CD4-positive, CD25-positive, alpha-beta regulatory T cell (primary cell): ENCODE measurements at places on chromosomes 11 and 22. TPM values are rescaled to one million over a fixed set of nuclear protein-coding genes. Genes with fewer than 3 reads are reported as not detected.

Gene DNAJB7
- total RNA-seq = not detected

- peaks cover 69% of the 10 kb centered on the region for H3K36me3 ChIP-seq
- H3K4me3 ChIP-seq = no peak overlapping the region
- no peaks in the 10 kb centered on the region for H3K27me3 ChIP-seq
These were observed 46.7 kb upstream of the CTTN start for GRCh38 chr11:70351646-70352045.

GRCh38 chr11:108622341-108622740 is 28.8 kb upstream of the EXPH5 start:
- no peak for DNase-seq
- no peaks in the 10 kb centered on the region for H3K36me3 ChIP-seq
- peaks cover 17% of the 10 kb centered on the region for H3K27me3 ChIP-seq
- no peaks in the 10 kb centered on the region for H3K4me1 ChIP-seq

Gene ST14
- not detected for total RNA-seq

DNA sequence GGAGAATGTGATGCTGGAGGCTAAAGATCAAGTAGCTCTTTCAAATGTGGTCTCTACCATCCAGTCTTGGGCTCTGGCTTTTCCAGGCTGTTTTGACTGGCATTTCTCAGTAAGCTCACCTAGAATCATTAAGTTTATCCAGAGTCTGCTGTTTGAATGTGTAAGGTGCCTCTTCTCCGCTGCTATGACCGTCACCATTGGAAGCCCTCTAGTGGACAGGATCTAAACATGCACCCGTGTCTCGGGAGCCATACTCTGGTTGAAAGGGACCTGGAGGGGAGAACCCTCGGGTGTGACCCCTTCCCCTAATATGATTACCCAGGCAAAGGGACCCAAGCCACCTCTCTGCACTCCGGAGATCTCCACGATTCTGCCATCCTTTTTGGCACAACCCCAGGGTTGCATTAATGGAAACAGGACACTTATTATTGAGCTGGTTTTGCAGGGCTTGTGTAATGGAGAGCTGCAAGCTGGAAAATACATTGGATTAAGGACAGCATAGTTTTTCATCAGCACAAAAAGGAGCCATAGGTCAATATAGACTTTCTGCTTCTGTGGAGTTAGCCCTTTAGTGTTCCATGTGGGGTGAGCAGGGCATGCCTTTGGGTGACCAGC is 191.0 kb upstream of the LARGE1 start:
- H3K4me3 ChIP-seq = no peak overlapping the region
- no peaks in the 10 kb centered on the region for H3K27me3 ChIP-seq
- no peaks in the 10 kb centered on the region for H3K4me1 ChIP-seq
- H3K27ac ChIP-seq = no peak overlapping the region
- H3K36me3 ChIP-seq = no peaks in the 10 kb centered on the region

DNA sequence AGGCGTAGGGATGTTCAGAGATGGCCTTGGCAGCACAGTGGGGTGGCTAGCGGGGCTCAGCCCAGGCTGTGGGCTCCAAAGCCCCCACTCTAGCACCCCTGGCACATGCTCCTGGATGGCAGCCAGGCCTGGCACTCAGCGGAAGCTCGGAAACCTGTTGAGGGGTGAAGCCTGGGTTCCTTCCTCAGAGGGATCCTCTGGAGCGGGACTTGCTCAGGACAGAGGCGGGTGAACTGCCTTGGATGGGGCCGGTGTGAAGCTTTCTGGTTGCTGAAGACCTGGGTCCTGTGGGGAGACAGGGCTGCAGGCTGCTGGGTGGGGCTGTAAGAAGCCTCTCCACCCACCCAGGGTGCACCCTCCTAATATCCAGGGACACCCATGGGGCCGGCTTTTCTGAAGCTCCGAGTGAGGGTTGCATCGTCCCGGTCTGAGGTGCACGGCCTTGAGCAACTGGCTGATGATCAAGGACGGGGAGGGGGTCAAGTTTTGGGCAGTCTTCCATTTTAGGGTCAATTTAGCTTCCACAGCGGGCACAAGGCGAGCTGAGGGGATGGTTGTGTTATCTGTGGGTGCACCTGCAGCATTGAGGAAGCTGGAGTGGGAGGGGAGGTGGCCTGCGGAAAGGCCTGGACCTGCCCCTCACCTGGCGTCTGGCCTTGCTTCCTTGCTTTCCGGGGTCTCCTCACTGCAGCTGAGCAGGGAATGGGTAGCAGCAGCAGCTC is 5.2 kb downstream of the MRGPRE start:
- no peak overlapping the region for H3K27ac ChIP-seq
- no peaks in the 10 kb centered on the region for H3K36me3 ChIP-seq
- H3K4me3 ChIP-seq = no peak overlapping the region

DNA sequence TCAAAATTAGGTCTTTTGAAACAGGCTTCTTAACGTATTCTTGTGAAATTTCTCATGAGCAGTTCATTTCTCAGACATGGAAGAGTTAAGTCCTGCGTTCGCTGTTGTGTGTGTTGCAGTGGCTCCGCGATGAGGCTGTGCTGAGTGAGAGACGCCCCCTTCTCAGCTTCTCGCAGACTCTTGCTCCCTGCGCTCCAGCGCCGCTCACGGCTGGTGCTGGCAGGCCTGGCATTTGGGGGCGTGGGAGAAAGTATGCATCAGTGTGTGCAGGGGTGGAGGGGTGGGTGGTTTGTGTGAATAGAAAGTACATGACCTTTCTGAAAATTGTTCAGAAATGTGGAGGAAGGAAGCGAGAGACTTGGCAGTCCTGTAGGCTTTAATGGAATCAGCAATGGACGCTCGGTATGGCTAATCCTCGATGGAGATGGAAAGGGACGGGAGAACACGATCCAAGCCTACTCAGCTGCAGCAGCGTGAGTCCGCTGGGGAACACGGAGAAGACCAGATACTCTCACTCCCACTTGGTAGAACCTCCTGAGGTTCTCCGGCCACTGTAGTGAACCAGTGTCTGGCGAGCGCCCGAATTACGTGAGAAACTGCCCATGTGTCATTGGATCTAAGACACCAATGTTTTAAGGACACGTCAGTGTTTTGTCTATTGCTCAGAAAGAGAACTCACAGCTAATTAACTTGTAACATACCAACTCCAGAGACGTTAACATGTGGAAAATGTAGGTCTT is 5.9 kb downstream of the TAB1 start:
- peaks cover 6% of the 10 kb centered on the region for H3K4me1 ChIP-seq
- no peak for DNase-seq
- H3K27ac ChIP-seq = no peak overlapping the region
- peaks cover 15% of the 10 kb centered on the region for H3K36me3 ChIP-seq
- H3K27me3 ChIP-seq = no peaks in the 10 kb centered on the region
- no peak overlapping the region for H3K4me3 ChIP-seq
